ENCODE measurements at places on chromosomes 4 and X.
A peak's percentile ranks its signal among the peaks of the same experiment; 100 is the strongest.

DNA sequence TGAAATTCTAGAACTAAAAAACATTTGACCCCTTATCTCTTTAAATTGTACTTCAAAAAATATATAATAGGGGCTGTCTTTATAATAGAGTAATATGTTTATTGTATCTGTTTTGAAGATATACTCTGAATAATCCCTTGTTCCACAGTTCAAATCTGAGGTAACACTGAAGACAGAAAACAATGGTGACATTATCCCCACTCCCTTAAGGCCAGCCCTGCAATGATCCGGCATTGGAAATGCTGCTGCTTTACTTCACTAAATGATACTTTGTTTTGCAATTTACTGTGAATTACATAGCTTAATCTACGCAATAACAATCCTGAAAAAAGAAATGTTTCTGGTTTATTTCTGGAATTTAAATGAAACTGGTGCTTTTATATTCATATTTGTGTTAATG is 34.4 kb upstream of the ZFP42 start:
- DNase-seq = no peak

DNA sequence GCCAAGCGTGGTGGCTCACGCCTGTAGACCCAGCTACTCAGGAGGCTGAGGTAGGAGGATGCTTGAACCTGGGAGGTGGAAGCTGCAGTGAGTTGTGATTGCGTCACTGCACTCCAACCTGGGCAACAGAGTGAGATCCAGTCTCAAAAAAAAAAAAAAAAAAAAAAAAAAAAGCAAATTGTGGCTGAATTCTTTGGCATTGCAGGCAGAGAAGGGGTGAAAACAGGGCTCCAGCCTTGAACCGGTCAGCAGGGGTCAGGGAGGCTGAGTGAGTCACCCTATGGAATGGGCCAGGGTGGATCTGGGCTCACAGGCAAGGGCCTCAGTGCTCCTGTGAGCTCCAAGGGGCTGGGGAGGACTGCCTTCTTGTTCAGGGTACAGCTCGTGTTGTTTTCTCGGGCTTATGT is 13.2 kb upstream of the FAM3A start:
- peak; percentile 46 for DNase-seq

GRCh38 chr4:78939667-78940008 is 400 bp upstream of the PAQR3 start:
- no peak for DNase-seq

GRCh38 chrX:37776283-37776986 is 3.4 kb upstream of the CYBB start:
- no peak for DNase-seq

DNA sequence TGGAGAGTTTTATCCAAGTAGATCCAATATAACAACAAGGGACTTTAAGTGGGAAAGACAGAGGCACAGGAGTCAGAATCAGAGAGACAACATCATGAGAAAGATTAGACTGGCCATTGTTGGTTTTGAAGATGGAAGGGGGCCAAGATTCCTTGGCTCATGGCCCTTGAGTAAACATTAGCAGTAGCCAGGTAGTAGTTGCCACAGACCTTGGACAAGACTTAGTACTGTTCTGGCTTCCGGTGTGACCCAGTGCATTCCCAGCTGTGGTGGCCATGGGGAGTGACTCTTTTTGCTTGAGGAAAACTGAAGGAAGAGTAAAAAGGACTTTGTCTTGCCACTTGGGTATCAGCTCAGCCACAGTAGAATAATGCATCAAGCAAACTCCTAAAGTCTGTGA is 462.2 kb upstream of the CPXCR1 start:
- no peak for DNase-seq

DNA sequence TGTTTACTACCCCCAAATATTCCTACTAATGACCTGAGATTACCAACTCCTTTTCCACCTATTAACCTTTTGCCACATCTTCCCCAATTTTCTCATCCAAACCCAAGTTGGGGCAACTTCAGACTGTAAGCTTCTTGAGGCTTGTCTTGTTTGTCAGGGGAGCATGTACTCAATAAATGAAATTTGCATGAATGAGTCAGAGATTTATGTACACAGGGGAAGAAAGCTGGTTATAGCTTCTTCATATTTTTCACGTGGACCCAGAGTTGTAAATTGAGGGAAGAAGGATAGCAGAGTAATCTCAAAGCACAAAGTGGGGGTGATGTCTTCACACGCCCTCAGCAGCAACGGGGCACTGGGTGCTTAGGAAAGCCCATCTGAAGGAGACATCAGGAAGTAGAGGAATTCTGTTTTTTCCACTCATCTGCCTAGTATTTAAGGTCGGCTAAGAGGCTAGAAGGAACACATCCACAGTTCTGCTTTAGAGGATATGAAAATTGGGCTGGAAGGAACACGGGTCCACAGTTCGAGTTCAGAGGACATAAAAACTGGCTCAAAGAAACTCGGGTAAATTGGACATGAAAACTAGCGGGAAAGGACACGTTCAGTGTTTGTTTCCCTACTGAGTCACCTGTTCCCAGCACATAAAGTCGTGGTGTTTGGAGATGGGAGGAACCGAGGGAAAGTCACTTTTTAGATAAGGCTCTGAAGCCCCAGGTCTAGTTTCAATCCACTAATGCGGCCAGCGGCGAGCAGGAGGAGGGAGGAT is 696 bp upstream of the CA5B start:
- peak; percentile 17 for DNase-seq

DNA sequence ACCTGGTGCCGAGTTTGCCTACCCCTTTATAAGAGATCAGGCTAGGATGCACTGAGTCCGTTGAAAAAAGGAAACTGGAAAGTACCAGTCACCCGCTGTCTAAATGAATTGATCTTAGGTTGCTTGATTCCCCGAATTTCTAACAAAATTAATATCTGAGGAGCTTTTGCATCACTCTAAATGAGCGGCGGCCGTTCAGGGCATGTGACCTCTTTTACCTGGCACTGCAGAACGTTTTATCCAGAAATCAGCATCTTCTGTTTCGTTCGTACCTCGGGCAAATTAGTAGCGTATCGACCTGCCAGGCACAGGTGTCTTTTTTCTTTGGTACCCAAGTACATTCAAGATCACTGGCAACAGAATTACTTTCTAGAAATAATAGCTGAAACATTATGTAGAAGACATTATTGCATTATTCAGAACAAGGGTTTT is 876 bp downstream of the KLHL2 start:
- no peak for DNase-seq

- DNase-seq = no peak
Observed at GRCh38 chr4:37892641-37893040, 1.8 kb downstream of the TBC1D1 start.

DNA sequence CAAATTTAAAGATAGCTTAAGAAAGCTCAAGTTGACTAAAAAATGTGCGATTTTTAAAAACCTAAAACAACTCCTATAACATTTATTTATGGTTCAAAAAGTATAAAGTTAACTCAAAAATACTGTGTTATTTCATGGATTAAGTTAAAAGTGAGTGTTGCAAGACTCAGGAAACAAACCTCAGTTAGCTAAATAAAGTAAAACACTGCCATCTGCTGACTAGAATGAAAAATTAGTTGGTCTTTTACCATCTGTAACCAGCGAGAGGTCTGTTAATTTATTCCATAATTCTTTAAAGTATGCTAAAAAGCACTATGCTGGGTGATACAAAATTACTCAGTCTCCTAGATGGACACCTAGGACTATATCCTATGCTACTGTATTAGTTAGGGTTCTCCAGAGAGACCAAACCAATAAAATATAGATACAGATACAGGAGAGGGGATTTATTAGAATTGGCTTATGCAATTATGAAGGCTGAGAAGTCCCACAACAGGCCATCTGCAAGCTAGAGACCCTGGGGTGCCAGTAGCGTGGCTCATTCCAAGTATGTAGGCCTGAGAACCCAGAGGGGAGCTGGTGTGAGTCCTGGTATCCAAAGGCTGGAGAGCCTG is 4.9 kb upstream of the WDFY3 start:
- peak; percentile 77 for DNase-seq

- DNase-seq = peak; percentile 28
Observed at GRCh38 chr4:104064646-104065577, 345.1 kb upstream of the TACR3 start.

GRCh38 chrX:41604177-41604576 is 84.6 kb upstream of the GPR34 start:
- no peak for DNase-seq

DNA sequence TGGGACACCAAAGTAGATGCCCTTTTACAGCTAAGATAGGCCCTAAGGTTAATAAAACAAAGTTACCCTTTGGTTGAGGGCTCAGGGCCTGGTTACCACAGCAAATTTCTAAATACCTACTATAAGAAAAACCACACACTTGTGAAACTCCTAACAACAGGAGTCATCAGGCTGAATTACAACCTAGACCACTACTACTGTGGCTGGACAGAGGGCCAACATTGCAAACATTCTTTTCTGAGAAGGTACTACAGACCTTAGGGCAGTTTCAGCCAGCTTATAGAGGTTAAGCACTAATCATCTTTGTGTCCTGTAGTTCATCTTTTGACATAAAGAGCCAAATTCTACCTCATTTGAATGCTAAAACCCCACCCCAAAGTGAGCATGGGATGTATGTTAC is 504.0 kb downstream of the RAPGEF2 start:
- DNase-seq = no peak

- DNase-seq = no peak
Observed at GRCh38 chr4:38184404-38184803, 224.2 kb downstream of the PTTG2 start.

- no peak for DNase-seq
Observed at GRCh38 chr4:166535865-166536264, 662.8 kb downstream of the TLL1 start.

DNA sequence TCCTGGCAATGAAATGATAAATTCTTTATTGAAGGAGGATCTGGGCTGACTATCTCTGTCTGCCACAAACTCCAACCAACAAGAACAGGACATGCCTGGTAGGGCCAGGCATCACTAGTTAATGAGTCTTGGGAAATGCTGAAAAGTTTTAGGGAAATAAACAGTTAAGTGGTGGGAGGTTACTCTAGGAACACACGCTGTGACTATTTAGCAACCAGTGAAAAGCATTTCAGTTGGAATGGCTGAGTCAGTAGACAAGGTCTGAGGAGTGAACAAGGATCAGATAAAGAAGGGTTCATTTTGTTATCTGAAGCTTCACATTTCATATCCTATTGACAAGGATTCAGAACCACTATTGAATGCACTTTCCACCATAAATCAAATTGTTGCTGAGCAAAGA is 394.9 kb upstream of the BOD1L1 start:
- peak; percentile 38 for DNase-seq

DNA sequence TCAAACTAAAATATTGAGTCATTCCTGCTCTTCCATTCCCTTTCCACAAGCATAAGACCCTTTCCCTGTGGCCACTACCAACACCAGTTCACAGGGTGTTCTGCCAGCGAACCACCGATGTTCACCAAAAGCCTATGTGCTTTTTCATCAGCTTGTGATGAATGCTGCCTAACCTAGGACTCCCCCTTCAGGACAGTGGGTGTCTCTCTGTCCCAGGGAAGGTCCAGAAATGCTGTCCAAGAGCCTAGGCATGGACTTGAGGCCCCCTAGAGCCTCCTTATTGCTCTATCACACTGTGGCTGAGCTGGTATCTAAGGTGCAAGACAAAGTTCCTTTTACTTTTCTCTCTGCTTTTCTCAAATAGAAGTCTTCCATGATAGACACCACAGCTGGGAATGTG is 1015.6 kb downstream of the PCDH19 start:
- DNase-seq = no peak

- peak; percentile 6 for DNase-seq
Observed at GRCh38 chrX:73944563-73944908, 359.4 kb upstream of the ZCCHC13 start.

- DNase-seq = no peak
Observed at GRCh38 chr4:135267148-135267865, 1065.7 kb upstream of the PABPC4L start.

DNA sequence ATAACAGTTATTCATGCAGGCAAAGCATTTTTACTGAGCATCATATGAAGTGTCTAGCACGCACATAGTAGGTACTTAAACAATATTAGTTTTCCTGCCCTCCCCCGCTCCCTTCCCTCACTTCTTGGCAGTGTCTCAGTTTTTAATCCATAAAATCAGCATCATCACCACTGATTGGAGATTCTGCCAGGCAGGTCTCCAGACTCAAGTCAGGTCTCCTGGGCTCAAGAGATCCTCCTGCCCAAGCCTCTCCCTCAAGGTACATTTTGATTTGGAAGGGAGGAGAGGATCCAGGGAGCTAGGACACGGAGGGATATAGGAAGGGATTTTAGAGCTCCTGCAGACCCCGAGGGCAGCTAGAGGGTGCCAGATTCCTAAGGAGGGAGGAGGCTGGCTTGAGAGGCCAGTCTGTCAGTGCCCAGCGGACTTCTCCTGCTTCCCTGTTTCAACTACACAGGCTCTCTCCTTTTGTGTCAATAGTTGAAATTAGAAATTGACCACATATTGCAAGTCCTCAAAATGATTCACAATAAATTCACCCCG is 4.4 kb upstream of the FAT1 start:
- peak; percentile 36 for DNase-seq

DNA sequence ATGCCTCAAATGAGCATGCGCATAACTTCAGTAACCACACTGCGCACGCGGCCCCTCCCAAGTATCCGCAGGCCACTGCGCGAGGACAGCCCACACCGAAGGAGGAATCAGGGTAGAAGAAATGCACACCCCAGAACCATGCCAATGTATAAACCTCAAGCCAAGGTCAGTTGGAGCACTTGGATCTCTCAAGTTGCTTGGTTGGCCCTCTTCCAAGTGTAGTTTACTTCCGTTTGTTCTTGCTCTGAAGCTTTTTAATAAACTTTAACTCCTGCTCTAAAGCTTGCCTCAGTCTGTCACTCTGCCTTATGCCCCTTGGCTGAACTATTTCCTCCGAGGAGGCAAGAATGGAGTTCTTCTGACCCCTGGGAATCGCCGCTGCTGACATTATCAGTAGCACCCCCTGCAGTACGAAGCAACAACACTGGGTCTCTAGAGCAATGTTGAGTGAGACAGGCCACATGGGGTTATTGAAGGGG is 22.0 kb upstream of the SPINK2 start:
- DNase-seq = peak; percentile 59

DNA sequence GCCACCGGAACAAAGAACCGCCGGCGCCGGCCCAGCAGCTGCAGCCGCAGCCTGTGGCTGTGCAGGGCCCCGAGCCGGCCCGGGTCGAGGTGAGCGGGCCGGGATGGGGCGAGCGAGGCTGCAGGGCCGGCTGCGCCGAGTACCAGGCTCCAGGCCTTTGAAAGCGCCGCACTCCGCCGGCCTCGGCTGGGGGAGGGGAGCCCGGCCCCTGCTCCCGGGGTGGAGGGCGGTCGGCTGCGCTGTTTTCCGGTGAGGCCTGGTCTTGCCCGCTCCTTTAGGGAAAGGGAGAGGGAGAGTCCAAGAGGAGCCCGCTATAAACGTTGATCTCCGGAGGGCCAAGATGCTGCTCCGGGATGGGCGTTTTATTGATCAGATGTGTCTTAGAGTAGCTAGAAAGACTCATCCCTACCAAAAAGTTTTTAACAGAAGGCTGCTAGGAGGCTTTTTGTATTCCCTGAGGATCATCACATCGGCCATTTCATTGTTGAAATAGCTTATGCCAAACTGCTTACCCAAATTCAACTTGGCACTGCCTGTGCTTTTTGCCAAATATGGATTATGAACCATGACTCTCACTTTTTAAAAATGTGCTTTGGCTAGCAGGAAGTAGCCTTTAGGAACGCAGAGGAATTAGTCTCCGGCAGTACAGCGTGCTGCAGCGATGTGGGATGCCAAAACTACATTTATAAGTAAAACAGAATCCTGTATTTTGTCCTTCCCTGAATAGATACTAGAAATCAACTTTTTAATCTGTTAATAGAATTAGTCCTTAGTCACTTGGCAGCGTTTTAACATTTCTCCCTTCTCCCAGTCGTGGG is 760 bp downstream of the TMEM165 start:
- DNase-seq = peak; percentile 70
